Stimulated activated CD8-positive, alpha-beta memory T cell treated with anti-CD3 and anti-CD28 coated beads, Interleukin-7, amount 100 ng/mL, for 1 hour (primary cell): ENCODE measurements at places on chromosomes 16 and 17.

- no peak for DNase-seq
These were observed 19.4 kb downstream of the LYRM9 start for GRCh38 chr17:27873746-27874145.

DNA sequence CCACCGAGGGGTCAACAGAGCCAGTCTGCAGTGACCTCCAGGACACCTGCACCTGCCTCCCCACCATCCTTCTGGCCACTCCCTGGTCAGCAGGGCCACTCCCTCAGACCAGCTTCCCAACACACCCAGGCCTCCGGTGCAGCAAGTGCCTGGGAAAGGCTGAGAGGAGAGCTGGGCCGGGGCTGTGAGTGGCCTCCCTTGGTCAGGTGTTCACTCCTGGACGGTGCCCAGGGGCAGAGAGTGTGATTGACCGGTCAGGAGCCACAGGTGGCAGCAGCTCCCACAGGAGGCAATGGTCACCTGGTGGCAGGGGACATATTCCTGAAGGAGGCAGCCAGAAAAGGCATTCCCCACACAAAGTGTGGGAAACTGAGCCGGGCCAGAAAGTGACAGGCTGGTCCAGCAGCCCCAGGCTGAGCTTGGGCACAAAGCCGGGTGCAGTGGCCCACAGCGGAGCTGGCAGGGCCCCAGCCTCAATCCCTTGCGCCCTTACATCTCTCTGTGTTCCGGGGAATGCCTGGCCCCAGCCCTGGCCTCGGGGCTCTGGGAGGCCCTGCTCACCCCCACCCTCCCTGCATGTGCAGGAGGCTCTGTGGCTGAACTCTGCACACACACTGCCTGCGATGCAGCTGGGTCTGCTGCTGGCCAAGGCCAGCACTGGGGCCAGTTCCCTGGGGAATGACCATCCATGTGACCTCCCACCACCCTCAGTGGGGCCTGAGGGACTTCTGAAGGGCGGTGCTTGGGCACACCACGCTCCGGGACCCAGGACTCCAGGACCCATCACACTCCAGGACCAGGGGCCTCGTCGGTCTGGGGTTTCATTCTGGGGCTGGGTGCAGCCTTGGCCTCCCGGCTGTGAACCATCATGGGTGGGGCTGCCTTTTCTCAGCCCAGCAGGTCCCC is 1.2 kb upstream of the C17orf99 start:
- DNase-seq: no peak

- peak; percentile 19 for DNase-seq
These were observed 36.2 kb downstream of the USP10 start for GRCh38 chr16:84735849-84736586.

DNA sequence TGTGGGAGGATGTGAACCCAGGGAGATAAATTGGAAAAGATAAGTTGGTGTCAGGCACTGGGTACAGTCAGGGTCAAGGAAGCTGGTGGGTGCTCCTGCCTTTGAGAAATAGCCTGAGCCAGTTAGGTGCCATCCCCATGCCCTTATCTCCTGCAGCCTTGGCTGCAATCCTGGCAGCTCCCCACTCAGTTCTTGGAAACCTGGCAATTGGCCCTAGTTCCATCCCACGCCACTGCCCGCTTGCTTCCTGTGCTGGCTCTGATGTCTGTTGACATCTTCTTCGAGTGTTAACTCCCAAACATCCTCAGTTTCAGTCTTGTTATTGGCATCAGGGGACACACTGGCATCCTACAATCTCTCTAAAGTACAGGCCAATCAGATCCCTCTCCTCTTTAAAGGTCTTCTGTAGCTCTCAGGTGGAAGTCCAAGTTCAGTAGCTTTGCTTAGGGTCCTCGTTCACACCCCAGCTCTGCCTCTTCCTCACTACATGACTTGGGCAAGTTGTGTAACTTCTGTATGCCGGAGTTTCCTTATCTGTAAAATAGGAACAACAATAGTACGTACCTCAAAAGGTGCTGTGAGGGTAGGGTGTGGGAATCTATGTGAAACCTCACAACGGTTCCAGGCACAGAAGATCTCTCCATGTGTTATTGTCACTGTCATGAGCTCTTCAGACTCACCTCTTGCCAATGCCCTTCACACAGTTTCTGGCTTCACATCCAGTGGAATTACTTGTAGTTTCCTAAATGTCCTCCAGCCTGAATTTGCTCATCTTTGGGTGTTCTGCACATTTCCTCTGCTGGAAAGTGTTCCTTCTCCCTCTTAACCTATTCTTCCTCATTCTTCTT is 13.5 kb upstream of the PRKAR1A start:
- no peak for DNase-seq
